Mammary microvascular endothelial cell (primary cell): ENCODE measurements at places on chromosomes 5 and 9. TPM values are rescaled to one million over a fixed set of nuclear protein-coding genes. Genes with fewer than 3 reads are reported as not detected.

The SOX30 gene
- 0.05 TPM in 1 of 2 replicates, not detected in the other for total RNA-seq

The CCDC152 gene
- 0.20 and 0.47 TPM in 2 replicates for total RNA-seq

The MACIR gene
- 7.4 and 8.0 TPM in 2 replicates for total RNA-seq

The ADAMTSL1 gene
- total RNA-seq = 33.3 and 45.4 TPM in 2 replicates

The PFN3 gene
- total RNA-seq = not detected in 2 replicates

The SAPCD2 gene
- 28.1 and 30.2 TPM in 2 replicates for total RNA-seq

The TAF11L5 gene
- total RNA-seq = not detected in 2 replicates

The PCDHB4 gene
- 0.07 and 0.10 TPM in 2 replicates for total RNA-seq

The NR6A1 gene
- total RNA-seq = 0.54 and 0.80 TPM in 2 replicates

The OXCT1 gene
- total RNA-seq = 22.8 and 23.7 TPM in 2 replicates

The ANKRD34B gene
- not detected in 2 replicates for total RNA-seq

The PCDHA13 gene
- not detected in 2 replicates for total RNA-seq

The ITGA1 gene
- 12.7 and 21.5 TPM in 2 replicates for total RNA-seq

The TNFSF15 gene
- 0.10 and 0.13 TPM in 2 replicates for total RNA-seq

The OCLN gene
- total RNA-seq = 0.53 and 3.3 TPM in 2 replicates

The IL4 gene
- total RNA-seq = not detected in 2 replicates

The BSPRY gene
- total RNA-seq = not detected in 2 replicates

The SLC45A2 gene
- total RNA-seq = not detected in 2 replicates

The FAM169A gene
- total RNA-seq = 1.5 and 2.8 TPM in 2 replicates

The AIF1L gene
- total RNA-seq = 18.6 and 19.2 TPM in 2 replicates

The RNF183 gene
- total RNA-seq = not detected in 2 replicates

The TTLL11 gene
- 2.7 and 4.7 TPM in 2 replicates for total RNA-seq

The SH3RF2 gene
- 0.59 and 1.1 TPM in 2 replicates for total RNA-seq

The SLC6A7 gene
- total RNA-seq = not detected in 2 replicates

The OR1J2 gene
- not detected in 2 replicates for total RNA-seq

The CARD9 gene
- under 0.01 and 0.60 TPM in 2 replicates for total RNA-seq

The SRD5A1 gene
- total RNA-seq = 12.6 and 15.0 TPM in 2 replicates

The RFX3 gene
- 2.9 and 4.8 TPM in 2 replicates for total RNA-seq

The HSPB3 gene
- not detected in 2 replicates for total RNA-seq

The ANKRD31 gene
- not detected in 2 replicates for total RNA-seq

The C1QTNF3 gene
- 0.54 TPM in 1 of 2 replicates, not detected in the other for total RNA-seq

The PCDHAC1 gene
- total RNA-seq = not detected in 2 replicates

The TAL2 gene
- total RNA-seq = not detected in 2 replicates

The GDNF gene
- not detected in 2 replicates for total RNA-seq

The C5 gene
- 0.54 and 1.7 TPM in 2 replicates for total RNA-seq

The DPH7 gene
- 27.3 and 35.0 TPM in 2 replicates for total RNA-seq

The SCGB3A2 gene
- not detected in 2 replicates for total RNA-seq

The APBB3 gene
- 4.1 and 4.9 TPM in 2 replicates for total RNA-seq

The NRG2 gene
- total RNA-seq = 0.69 and 1.1 TPM in 2 replicates

The MEIKIN gene
- total RNA-seq = not detected in 2 replicates

The TRPM3 gene
- total RNA-seq = 0.05 TPM in 1 of 2 replicates, not detected in the other

The RLN2 gene
- 0.74 TPM in 1 of 2 replicates, not detected in the other for total RNA-seq
